Substantia nigra (tissue), 51 donors: ENCODE measurements at places on chromosomes 12 and 14.

- no peak for DNase-seq
Observed at GRCh38 chr12:103915306-103915705, 14.9 kb upstream of the HSP90B1 start.

- DNase-seq, result no peak
Observed at GRCh38 chr12:62695696-62696095, 229.1 kb downstream of the MON2 start.

GRCh38 chr14:35533357-35534207 lies at the start of gene INSM2:
Gene INSM2 (plus strand): TSS chr14:35534164. CDS start chr14:35534253, 89 bp downstream.
- peak; percentile 8 for DNase-seq

- peak; percentile 17 for DNase-seq
Observed at GRCh38 chr14:81430235-81430634, 30.1 kb upstream of the STON2 start.

- DNase-seq, result no peak
Observed at GRCh38 chr12:48750769-48751356, 34.4 kb upstream of the CCNT1 start.

GRCh38 chr12:104213952-104214351 lies 1.6 kb upstream of the TXNRD1 start:
- DNase-seq, result no peak

DNA sequence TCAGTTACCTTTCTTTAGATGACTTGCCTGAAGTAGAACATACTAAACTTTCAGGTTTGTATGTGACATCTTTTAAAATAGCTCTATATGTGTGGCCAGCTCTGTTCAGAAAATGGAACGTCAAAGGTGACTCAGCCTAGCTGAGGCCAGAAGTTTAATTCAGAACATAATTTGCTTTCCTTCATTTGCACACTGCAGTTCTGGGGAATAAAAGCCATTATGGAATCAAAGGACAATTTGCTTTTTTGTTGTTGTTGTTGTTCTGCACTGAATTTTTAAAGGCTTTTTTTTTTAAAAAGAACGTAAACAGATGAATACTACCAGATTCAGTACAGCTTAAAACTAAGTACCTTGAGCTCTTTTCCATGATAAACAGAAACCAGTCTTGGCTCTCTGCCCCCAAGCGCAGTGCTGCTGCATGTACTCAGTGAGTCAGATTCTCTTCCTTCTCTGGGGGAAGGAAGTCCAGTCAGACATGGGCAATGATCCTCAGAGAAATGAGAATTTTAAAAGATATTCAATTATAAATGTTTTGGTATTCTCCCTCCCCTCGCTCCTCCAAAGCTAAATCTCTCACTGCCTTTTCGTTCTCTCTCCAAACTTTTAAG lies 644.2 kb downstream of the NOVA1 start:
- no peak for DNase-seq

- no peak for DNase-seq
Observed at GRCh38 chr14:91420686-91421085, 3.1 kb upstream of the CCDC88C start.

GRCh38 chr12:107118624-107119023 lies 25.3 kb upstream of the CRY1 start:
- DNase-seq, result no peak

DNA sequence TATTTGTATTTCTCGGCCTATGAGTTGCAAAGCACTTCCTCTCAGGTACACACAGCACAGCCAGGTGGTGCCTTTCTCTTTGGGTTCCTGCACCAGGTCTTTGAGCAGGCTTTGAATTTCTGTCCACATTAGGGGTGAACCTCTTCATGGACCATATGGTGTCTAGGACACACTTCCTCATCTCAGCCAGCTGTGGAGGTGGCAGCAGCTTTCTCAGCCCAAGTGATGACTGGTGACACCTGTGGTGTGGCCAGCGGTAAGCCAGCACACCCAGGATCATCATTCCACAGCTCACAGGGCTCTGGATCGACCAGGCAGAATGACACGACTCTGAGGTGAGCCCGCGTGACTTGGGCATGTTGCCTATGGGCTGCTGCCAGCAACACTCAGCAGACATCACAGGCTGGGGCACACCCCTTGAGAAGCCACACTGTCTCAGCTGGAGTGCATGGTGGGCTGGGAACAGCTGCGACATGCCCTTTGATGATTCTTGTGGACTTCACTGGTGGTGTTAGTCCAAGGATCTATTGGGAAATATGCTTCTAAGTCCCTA lies 36.8 kb downstream of the SLC5A8 start:
- DNase-seq, result no peak

- no peak for DNase-seq
Observed at GRCh38 chr14:22432348-22432976, 156.6 kb downstream of the DAD1 start.

DNA sequence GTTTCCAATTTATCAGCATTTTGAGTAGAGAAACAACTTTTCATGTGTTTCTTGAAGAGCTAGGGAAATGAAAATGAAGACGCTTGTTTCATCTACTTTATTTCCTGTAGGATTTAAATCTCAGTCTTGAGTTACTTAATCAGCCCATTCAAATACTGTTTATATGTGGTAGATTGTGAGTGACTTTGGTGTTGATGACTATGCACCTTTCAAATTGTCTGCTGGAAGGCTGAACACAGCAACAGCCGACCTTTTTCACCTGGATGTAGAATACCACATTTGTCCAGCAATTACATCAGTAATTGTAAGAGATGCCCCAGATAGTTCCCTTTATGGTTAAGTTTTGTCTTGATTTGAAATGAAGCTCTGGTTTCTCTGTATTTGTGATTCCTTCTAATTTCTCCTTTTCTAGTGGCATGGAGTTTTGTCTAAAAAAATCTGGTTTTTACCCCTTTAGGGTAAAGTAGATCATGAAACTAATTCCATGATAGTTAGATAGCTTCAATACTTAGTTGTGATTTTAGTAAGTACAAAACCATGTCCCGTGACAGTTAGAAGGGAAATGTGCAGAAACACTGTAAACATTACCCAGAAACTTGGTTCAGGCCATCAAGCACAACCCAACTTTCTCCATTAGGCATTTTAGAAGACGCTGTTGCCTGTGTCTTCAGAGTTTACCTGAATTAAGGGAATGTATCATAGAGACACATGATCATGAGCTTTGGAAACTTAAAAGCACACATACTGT lies 165.0 kb downstream of the SRGAP1 start:
- DNase-seq, result no peak

- no peak for DNase-seq
Observed at GRCh38 chr14:72630374-72630773, 263.5 kb downstream of the DPF3 start.
